ENCODE measurements at places on chromosomes 13 and 19. TPM values are rescaled to one million over a fixed set of nuclear protein-coding genes. Genes with fewer than 3 reads are reported as not detected.

DNA sequence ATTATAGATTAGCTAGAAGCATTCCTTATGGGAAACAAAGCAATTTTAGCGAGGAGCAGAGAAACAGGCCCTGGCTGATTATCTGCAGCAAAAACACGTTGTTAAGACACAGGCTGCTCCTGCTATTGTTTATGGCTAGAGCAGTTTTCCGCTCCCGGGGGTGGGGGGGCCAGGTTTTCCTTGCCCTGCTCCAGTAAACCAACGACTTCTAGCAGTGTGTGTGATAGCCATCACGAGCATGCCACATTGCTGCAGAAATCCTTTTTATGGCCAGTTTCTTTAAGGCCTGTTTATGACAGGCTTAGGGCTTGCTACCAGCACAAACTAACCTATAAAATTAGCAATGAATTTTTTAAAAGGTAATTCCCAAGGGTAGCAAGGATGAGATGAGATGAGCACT is 18.4 kb upstream of the IL17D start:
- no peak for DNase-seq

GRCh38 chr13:65034266-65034665 is 2195.9 kb downstream of the PCDH9 start:
- DNase-seq = peak; percentile 4

The ZNF536 gene
- total RNA-seq = not detected

The CBLC gene
- total RNA-seq = not detected

The ANGPTL8 gene
- total RNA-seq = not detected

The ZNF317 gene
- total RNA-seq = 56.4 TPM

The KIR2DL3 gene
- 0.37 TPM for total RNA-seq

- DNase-seq = no peak
These were observed 46.9 kb downstream of the FGF9 start for GRCh38 chr13:21717817-21718216.

The RASL11A gene
- total RNA-seq = 7.3 TPM

DNA sequence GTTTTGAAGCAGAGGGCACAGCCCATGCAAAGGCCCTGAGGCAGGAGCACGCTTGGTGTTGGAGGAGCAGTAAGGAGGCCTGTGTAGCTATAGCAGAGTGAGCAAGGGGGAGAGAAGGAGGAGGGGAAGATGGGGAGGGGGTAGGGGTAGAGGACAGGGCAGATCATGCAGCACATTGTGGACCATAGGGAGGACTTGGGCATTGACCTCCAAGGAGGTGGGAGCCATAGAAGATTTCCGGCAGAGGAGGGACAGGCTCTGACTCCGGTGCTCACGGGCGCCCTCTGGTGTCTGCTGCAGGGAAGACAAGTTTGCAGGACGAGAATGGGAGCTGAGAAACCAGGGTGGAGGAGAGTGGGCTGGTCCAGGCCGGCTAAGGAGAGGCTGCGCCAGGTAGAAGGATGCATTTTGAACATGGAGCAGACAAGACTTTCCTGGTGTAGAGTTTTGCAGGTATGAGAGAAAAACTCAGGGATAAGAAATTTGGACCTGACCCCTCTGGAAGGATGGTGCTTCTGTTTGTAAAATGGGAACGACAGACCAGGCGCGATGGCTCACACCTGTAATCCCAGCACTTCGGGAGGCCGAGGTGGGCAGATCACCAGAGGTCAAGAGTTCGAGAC is 13.7 kb upstream of the CREB3L3 start:
- peak; percentile 90 for DNase-seq

DNA sequence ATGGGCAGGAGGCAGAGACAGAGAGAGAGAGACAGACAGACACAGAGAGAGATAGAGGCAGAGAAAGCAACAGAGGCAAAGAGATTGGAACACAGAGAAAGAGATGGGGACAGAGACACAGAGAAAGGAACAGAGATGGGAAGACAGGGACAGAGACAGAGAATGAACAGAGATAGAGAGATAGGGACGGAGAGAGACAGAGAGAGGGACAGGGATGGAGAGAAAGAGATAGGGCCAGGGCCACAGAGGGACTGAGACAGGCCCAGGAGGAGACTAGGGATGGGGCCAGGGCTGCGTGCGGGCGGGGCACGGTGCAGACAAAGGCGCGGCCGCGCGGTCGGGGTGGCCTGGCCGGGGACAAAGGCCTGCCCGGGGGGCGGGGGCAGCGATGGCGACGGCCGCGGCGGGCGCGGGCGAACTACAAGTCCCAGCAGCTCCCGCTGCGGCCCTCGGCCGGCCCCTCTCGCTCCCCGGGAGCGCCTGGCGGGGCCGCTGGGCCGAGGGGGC is at the start of gene ZNF358:
ZNF358 (plus strand) TSS at position 459 of the 507 bp plus-strand sequence. CDS start 3,140 bp downstream, outside the sequence.
- no peak for DNase-seq

- DNase-seq = no peak
These were observed 114.8 kb upstream of the TDRD3 start for GRCh38 chr13:60282186-60282585.

- DNase-seq = no peak
These were observed 101.7 kb upstream of the SOX21 start for GRCh38 chr13:94813920-94814475.

The RXFP2 gene
- not detected for total RNA-seq

The KLK7 gene
- total RNA-seq = not detected

DNA sequence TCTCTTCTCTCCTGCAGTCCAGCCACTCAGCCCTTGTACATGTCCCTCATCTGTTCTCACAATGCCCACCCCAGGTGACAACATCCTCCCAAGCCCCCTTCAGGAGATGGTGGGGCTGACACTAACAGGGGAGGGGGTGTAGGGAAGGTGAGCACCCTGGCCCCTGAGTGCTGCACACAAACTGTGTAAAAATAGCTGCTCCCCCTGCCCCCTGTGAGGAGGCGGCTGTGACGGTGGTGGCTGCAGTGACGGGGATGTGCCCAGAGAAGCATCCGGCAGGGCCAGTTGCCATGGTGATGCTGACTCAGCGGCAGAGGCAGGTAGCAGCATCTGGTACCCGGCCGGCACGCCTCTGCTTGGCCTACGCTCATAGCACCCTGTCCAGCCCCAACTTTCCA is 13.0 kb upstream of the JUND start:
- peak; percentile 94 for DNase-seq

DNA sequence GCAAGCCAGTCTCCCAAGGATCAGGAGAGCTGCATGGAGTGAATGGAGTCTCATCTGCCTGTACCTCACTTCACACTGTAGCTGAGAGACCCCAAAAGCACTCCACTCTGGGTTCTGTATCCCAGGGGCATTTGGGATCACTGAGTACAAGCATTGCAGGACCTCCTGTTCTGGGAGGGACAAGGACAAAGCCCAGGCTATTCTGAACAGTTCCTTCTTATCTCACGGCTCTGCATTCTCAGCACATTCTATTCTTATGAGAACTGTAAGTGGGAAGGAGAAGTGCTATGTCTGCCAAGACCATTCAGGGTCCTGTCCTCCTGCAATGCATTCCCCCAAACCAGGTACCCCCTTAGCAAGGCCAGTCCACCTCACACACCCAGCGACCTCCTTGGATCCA is 42.8 kb downstream of the RNF6 start:
- no peak for DNase-seq

DNA sequence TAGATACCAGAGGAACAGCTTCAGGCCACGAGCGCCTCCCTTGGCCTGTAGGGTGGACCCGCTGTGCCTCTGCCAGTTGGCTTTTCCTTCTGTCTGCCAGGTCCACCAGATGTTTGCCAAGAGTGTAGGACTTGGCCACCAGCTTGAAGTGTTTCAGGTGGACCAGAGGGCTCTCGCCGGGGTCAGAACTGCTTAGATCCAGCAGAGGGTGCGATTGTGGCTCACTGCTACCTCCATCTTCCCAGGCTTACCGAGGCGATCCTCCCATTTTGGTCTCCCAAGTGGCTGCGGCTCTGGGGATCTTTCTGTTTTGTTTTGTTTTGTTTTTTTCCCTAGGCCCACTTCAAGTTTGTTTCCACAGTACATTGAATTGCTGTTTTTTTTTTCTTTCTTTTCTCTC is 23.0 kb upstream of the ZNF730 start:
- no peak for DNase-seq

Data from activated T-cell treated with anti-CD3 and anti-CD28 coated beads, Interleukin-2, amount 50 U/mL, for 4 hours (primary cell).